ENCODE measurements at places on chromosomes 13 and 19. TPM values are rescaled to one million over a fixed set of nuclear protein-coding genes. Genes with fewer than 3 reads are reported as not detected.
A peak's percentile ranks its signal among the peaks of the same experiment; 100 is the strongest.

DNA sequence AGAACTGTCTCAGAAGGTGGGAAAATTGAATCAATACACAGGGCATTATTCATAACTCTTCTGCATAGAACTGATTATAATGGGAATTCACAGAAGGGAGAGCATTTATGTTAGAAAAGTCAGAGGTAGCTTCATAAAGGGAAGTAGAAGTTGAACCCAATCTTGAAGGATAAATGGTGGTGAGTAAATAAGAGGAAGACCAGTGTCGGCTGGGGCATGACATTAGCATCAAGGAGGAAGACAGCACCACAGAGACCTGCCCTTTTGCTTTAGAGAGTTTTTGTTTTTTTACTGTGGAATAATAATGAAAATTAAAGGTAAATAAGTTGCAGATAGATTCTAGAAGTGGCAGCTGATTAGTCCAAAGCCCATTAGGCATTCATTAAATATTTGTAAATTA lies 21.9 kb downstream of the CDC16 start:
- DNase-seq: no peak

The ZNF98 gene
- total RNA-seq: 0.54 TPM

- DNase-seq: no peak
Observed at GRCh38 chr13:33394294-33394932, 108.9 kb upstream of the STARD13 start.

The ZAR1L gene
- not detected for total RNA-seq

The ZNF784 gene
- 3.9 TPM for total RNA-seq

The GPR12 gene
- not detected for total RNA-seq

GRCh38 chr19:35731779-35732405 lies 10.4 kb downstream of the IGFLR1 start:
- no peak for DNase-seq

The C5AR1 gene
- total RNA-seq: 0.04 TPM

The CD37 gene
- not detected for total RNA-seq

GRCh38 chr13:48533961-48534600 lies 1.2 kb upstream of the RCBTB2 start:
- no peak for DNase-seq

- DNase-seq: peak; percentile 46
Observed at GRCh38 chr19:18280247-18281081, 958 bp downstream of the JUND start.

The OR7D2 gene
- not detected for total RNA-seq

- DNase-seq: no peak
Observed at GRCh38 chr13:56020425-56020824, 1120.3 kb upstream of the PRR20A start.

GRCh38 chr19:58227964-58228584 lies 640 bp upstream of the ZNF544 start:
- DNase-seq: no peak

The ONECUT3 gene
- total RNA-seq: not detected

- no peak for DNase-seq
Observed at GRCh38 chr19:49771674-49772139, 4.9 kb downstream of the AP2A1 start.

GRCh38 chr19:11339254-11340098 lies at the start of gene RAB3D:
RAB3D (minus strand) TSS chr19:11339657; CDS start chr19:11337399, 2,258 bp downstream.
- no peak for DNase-seq

GRCh38 chr19:2888731-2889224 lies 11.9 kb upstream of the ZNF57 start:
- peak; percentile 16 for DNase-seq

- DNase-seq: no peak
Observed at GRCh38 chr13:52808842-52809219, 39.6 kb downstream of the PCDH8 start.

The VSTM1 gene
- total RNA-seq: not detected

The CILP2 gene
- 0.24 TPM for total RNA-seq

- DNase-seq: no peak
Observed at GRCh38 chr19:3403489-3404323, 37.3 kb downstream of the NFIC start.

The SIGLEC9 gene
- not detected for total RNA-seq

The SLC7A10 gene
- total RNA-seq: not detected

The PRKACA gene
- total RNA-seq: 36.0 TPM

The SIGLEC7 gene
- not detected for total RNA-seq

- no peak for DNase-seq
Observed at GRCh38 chr13:88097541-88097940, 426.4 kb downstream of the SLITRK5 start.
